ENCODE measurements at places on chromosomes 1 and 21.

DNA sequence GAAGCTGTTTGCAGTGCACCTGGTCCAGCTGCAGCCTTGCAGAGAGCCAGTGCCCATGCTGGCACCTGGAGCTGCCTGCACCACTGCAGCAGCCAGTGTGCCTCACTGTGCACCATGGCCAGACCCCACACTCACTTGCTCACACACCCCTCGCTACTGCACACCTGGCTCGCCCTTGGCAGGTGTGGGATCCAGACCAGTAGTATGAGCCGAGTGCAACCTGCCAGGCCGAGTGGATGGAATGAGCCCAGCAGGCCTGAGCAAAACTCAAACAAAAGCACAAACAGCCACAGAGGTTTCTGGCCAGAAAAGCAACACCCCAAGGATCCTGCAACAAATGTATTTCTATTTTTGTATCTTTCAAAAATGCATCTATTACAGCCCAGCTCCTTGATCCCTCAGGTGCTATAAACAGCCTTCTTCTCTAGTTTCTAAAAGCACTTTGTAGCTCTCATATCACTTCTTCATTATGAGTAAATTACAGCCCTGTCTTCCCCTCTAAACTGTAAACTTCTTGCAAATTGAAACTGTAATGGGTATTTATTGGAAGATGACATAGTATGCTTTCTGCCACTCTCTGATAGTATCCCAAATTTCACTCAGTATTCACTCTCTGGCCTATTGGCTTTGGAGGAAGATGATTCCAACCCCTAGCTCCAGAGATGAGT, 72.2 kb upstream of the LPGAT1 start:
- no peak for DNase-seq

DNA sequence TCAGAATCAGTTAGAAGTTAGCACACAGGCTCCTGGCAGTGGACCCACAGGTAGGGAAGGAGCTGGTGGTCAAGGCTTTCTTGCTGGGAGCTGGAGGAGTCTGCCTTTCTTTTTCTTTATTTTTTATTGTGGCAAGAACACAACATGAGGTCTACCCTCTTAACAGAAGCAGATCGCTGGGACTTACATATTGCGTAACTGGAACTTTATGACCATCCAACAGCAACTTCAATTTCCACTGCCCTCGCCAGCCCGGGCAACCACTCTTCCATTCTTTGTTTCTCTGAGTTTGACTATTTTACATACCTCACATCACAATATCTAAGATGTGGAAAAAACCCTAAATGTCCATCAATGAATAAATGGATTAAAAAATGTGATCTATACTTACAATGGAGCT, 147.8 kb upstream of the AJAP1 start:
- DNase-seq: no peak

DNA sequence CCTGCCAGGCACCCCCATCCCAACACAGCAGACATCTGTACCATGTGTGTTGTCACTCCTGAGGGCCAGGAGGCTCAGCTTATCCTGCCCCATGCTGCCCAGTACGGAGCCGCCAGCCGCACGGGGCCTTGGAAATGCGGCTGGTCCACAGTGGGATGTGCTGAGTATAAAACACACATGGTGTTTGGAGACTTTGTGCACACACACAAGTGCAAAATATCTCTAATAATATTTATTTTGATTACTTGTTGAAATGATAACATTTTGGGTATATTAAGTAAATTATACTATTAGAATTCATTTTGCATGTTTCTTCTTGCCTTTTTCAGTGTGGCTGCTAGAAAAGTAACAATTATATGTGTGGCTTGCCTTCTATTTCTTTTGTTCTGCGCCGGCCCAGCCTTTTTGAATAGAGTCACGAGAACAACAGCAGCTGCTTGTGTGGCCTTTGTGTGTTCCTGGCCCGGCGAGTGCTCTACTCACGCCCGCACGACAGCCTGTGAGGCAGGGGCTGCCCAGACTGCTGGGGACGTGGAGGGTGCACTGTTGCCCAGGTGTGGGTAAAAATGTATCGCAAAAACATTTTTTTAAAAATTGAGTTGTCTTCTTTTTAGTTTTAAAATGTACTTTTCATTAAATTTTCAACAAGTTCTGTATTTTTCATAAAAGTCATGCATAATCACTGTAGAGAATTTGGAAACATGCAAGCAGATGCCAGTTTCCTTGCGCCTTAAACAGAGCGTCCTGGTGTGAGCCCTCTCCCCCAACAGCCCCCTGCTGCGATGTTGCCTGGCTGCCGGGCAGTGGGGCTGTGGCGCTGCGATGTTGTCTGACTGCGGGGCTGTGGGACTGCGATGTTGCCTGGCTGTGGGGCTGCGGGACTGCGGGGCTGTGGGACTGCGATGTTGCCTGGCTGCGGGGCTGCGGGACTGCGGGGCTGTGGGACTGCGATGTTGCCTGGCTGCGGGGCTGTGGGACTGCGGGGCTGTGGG, 35.5 kb downstream of the COQ8A start:
- DNase-seq: no peak

GRCh38 chr21:35427320-35428000, 378.4 kb upstream of the RUNX1 start:
- DNase-seq: no peak

GRCh38 chr1:64111787-64112186, 91.6 kb upstream of the UBE2U start:
- no peak for DNase-seq

DNA sequence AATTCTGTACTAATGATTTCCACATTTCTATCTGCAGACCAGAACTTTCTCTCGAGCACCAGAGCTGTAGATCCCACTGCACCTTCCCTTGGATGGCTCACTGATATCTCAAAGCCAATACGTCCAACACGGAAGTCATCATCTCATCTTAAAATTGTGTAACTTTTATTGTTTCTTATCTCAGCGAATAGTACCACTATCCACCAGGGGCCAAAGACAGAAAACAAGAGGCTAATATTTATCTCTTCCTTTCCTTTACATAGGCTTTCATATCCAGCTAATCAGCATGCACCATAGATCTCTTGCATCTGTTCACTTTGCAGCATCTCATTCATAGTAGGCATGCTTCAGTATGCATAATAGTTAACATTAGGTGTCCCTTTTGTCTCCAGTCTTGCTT, 303.6 kb downstream of the PTPRC start:
- no peak for DNase-seq

DNA sequence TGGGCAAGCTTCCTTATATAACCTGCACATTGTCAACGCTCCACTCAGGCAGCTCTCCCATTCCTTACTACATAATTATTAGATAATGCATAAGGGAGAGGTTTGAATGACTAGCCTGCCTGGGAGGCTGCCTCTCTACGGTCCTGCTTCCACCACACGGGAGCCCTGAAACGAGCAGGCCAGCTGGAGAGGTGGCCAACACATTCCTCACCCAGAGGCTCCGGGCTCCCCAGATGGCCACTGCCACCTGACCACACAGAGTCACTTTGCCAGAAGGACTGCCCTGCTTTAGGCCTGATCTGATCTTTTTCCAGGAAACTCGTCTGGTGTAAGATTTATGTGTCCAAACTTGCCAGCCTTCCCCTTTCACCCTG, 27.9 kb downstream of the HIVEP3 start:
- no peak for DNase-seq

- DNase-seq: no peak
These were observed 111.7 kb downstream of the NAV1 start for GRCh38 chr1:201650623-201650933.

- DNase-seq: no peak
These were observed 123.2 kb downstream of the SMYD2 start for GRCh38 chr1:214404154-214404553.

DNA sequence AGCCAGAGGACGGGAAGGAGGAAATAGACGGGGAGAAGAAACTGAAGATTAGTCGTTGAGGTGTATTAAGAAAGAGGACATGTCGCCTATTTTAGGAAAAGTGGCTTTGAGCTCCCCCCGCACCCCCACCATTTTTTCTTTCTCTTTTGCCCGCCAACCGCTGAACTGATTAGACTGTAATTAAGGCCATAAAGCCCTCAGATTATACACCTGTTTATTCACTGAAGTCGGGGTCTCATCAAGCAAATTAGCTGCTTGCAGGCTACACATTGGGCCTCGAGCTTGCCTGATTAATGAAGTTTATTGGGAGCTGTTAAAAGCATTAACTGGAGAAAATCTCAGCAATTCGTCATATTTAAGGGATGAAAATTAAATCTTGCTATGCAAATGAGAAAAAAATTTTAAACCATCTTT, 119.4 kb upstream of the RRP15 start:
- DNase-seq: no peak

- DNase-seq: no peak
These were observed 187.7 kb upstream of the CACYBP start for GRCh38 chr1:174812016-174812415.

GRCh38 chr21:16377120-16377658, 647.4 kb downstream of the USP25 start:
- DNase-seq: no peak

DNA sequence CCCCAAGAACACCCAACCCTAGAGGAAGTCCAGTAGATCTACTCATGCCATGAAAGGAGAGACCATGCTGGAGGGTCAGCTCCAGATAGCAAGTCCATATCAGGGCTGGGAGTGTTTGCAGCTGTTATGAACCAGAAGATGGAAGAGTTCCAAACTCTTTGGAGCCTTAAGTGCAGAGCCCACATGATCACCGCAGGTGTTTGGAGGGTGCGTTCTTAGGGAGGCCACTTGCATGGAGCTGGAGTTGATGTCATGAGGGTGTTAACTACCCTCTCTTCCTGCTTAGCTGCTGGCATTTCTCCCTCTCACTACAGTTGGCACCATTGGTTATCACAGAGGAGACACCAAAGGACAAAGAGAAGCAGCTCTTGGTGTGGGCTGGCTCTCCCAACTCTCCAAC, 616.9 kb downstream of the AJAP1 start:
- DNase-seq: no peak

- no peak for DNase-seq
These were observed 43.6 kb downstream of the GNB1 start for GRCh38 chr1:1847061-1847850.

- DNase-seq: peak; percentile 30
These were observed 316.0 kb upstream of the VAMP3 start for GRCh38 chr1:7454895-7455784.

- DNase-seq: no peak
These were observed 7.6 kb downstream of the TXNIP start for GRCh38 chr1:145988773-145989172.

- no peak for DNase-seq
These were observed 37.6 kb upstream of the LDLRAP1 start for GRCh38 chr1:25505656-25506385.

- no peak for DNase-seq
These were observed 5.8 kb upstream of the CD1C start for GRCh38 chr1:158283965-158284364.

DNA sequence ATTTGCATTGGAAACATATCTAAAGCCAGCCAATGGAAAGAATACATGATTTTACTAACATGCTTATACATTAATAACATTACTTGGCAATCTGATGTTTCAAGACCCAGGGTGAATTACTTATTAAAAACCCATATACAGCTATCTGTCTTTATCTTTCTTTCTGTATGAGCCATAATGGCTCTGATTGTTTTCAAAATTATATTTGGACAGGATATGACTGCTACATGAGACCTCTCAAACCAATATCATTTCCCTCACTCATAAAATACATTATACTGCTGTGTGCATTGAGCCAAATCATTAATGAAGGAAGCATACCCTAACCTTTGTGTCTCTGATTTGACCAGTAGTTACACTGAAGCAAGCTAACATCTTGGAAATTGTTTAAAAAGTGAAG, 205.9 kb upstream of the DPYD start:
- no peak for DNase-seq

DNA sequence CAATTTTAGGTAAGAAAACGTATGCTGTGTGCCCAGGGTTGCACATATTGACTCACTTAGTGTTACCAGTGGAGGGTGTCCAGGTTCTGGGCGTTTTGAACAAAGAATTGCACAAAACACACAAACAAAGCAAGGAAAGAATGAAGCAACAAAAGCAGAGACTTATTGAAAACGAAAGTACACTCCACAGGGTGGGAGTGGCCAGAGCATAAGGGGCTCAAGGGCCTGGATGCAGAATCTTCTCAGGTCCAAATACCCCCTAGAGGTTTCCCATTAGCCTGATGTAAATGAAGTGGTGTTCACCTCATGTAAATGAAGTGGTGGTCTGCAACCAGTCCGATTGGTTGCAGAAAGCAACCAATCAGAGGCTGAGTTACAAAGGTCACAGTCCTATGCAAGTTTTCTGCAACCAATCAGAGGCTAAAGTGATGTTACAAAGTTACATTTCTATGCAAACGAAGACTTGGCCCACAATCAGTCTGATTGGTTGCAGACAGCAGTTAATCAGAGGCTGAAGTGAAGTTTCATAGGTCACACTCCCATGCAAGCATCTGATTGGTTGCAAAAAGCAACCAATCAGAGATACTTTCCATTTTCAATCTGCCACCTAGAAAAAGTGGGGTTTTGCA, 228.3 kb downstream of the ST6GALNAC3 start:
- no peak for DNase-seq

DNA sequence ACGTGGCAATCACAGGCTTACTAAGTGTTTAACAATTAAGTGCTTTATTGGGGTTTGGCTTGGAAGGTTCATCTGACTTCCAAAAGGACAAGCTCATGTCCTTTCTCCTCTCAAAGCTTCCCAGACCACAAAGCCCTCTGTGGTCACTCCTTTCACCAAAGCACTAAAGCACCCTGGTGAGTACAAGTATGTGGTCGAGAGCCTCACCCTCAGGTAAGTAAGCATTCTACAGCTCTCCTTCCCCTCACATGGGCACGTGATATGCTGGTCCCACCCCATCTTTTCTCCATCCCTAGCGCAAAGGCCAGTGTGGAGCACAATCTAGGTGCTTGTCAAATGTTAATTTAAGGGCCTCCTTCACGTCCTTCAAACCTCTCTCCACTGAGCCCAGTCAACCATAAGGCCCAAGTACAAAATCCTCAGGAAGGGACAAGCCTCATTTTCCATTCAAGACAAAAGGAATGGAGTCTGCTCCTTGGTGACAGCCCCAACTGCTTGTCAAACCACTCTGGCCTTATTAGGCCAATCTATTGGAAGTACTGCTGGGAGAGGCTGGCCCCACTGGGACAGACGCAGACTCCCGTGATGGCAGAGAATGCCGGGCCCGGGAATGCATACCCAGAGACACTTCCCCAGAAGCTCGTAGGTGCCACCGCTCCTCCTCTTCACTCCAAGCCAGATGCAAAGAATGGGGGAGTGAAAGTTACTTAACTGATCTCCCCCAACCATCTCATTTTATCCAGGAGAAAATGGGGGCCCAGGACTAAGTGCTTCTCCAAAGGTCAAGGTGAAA, 7.8 kb downstream of the STMN1 start:
- DNase-seq: no peak

GRCh38 chr1:89633800-89634625, 1.1 kb downstream of the LRRC8C start:
- DNase-seq: no peak

DNA sequence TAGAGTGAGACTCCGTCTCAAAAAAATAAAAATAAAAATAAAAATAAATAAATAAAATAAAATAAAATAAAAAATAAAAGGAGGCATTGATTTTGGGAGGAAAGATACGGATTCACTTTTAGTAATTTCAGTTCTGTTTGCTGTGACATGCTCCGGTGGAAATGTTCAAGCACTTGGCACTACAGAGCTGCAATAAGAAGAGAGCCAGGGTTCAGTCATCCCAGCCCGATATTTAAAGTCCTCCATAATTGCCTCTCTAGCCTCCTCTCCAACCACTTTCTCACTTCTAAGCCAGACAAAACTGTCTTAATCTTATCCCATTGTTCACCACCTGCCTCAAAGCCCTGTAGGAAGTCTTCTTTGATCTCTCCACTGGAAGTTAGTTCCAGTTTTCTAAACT, 55.0 kb upstream of the MACF1 start:
- DNase-seq: no peak

- no peak for DNase-seq
These were observed 57.2 kb upstream of the LRRN2 start for GRCh38 chr1:204742676-204743251.

GRCh38 chr1:67733681-67734322, 48.8 kb downstream of the GADD45A start:
- no peak for DNase-seq
